ENCODE measurements at places on chromosomes 4 and X.

GRCh38 chrX:151714362-151714761 lies 1.5 kb upstream of the FATE1 start:
- DNase-seq, result no peak

DNA sequence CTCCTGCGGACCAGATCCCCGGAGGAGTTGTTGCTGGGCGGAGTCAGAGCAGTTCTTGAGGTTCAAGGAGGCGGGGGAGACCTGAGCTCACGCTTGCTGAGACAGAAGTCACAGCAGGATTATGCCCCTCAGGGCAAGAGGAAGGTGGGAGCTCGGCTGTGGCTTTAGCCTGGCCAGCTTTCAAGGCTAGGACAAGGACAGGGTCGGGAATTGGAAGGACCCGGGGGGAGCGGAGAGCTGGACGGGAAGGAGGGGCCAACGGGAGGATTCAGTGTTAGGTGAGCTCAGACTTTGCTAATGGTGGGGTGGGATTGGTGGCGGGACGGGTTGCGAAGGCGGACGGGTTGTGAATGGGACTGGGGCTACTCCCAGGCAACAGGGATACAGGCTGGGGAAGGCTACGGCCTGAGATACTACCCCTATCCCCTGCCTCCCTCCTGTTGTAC lies at the start of gene RIBC1:
Gene RIBC1 (plus strand): TSS at position 13 of the 446 bp plus-strand sequence. CDS start 3,404 bp downstream, outside the sequence.
- DNase-seq, result no peak

GRCh38 chr4:185149392-185149791 lies 6.3 kb downstream of the SLC25A4 start:
- DNase-seq, result no peak

- no peak for DNase-seq
These were observed 276.3 kb upstream of the TACR3 start for GRCh38 chr4:103996064-103996463.

DNA sequence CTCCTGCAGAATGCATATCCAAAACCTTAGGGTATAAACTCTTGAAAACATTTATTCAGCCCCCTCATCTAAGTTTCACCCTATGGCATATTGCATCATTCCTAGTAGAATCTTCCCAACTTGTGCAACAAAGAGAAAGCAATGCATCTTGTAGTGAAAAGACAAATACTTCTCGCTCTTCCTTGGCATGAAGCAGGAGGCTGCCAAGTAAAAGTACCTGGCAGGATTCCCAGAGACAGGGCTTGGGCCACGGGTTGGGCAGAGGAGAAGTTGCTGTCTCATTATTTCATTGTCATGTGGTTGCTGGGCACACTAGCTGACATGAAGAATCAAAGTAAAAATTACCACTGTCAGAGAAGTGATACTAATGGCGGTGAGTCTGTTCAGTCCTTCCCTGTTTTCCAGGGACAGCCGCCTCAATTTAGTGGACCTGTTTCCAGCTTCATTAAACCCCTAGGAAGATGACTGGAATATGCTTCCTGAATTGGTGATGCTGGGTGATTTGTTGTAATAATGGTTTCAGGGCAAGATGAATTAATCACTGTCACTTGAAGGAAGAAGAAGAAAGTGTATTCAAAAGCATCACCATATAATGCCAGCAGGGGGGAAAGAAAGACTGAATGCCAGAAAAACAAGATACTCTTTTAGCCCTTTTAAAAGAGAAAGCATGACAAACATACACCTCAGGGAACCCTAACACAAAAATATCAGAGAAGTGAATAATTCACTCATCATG lies 380.5 kb upstream of the IGFBP7 start:
- no peak for DNase-seq

GRCh38 chr4:31291238-31291637 lies 571.1 kb downstream of the PCDH7 start:
- no peak for DNase-seq
